Foreskin melanocyte (primary cell): ENCODE measurements at places on chromosomes 7 and 10.

- no peak for DNase-seq
Measured at GRCh38 chr10:119118231-119118630, 14.3 kb downstream of the DENND10 start.

- no peak for DNase-seq
Measured at GRCh38 chr10:112835944-112836451, 114.0 kb upstream of the TCF7L2 start.

DNA sequence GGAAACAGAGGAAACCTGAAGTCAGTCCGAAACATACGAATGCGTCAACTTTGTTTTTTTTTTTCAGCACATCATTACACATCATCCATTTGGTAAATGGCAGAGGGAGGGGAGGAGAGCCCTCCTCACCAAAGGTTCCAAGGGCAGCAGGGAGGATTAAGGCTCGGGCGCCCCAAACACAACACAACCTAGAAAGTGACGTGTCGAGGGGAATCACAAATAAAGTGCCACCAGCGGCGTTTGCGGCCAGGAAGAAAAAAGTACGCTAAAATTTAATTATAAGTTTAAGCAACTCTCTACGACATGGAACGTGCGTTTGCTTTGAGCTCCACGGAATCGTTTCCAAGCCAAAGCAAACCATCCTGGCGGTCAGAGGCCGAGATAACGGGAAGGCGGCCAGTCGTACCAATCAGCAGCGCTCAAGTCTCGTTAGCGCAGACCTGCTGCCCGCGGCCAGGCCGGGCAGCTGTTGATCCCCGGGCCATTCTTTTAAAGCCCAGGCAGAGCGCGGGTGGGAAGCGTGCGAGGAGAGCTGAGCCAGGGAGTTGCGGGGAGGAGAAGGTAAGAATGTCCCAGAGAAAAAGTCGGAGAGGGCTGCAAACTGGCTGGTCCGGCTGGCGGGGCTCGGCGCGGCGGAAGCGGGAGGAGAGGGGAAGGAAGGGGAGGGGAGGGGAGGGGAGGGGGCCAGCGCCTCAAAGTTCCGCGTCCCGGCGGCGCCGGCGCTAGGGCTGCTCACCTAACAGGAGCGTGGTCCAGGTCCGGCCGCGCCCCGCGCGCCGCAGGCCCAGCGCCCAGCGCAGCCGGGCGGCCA lies 719 bp downstream of the DPY19L1 start:
- peak; percentile 43 for DNase-seq

DNA sequence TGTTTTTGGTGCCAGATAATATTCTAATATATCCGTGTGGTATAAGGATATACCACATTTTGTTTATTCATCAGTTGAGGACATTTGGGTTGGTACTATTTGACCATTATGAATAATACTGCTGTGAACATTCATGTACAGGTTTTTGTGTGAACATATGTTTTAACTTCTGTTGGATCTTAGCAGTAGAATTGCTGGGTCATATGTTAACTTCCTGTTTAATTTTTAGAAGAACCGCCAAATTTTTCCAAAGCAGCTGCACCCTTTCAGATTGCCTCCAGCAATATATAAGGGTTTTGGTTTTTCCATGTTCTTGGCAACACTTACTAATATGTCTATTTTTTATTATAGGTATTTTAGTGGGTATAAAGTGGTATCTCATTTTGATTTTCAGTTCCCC lies 22.8 kb downstream of the VPS26A start:
- peak; percentile 6 for DNase-seq

DNA sequence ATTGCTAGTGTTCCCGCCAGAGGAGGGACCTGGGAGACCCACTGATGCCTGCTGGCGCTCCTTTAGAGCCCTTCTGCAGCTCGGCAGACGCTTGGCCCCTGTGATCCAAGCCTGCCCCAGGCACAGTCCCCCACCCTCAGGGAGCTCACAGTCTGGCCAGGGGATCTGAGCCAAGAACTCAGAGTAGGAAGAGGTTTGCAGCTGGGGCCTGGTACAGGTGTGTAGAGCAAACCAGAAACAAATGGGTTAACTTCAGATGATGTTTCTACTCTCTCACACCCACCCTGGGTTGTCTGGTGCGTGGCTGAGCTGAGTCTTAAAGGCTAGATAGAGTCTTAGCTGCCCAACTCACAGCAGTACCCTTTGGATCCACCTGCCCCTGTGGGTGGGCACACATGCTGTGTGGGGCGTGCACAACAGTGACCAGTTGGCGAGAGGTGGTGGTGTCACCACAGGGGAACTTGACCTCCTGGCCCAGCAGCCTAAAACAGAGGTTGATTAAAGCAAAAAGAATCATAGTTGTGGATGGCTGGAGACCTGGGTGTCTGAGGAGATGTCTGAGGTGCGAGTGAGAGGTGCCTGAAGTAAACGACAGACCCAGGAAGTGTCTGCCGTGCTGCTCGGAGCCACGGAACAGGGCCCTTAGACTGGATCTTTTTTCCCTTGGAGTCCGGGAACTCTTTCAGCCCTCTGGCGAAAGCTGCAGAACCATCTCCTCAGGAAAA lies 31.2 kb upstream of the SRGN start:
- DNase-seq = no peak
